ENCODE measurements at places on chromosomes 5 and 9. TPM values are rescaled to one million over a fixed set of nuclear protein-coding genes. Genes with fewer than 3 reads are reported as not detected.

Gene LRRC70
- total RNA-seq, result 2.1 TPM

Gene SLC9A3
- 2.3 TPM for total RNA-seq

Gene CNTNAP3
- total RNA-seq, result 6.1 TPM

Gene SCGB3A1
- not detected for total RNA-seq

Gene GFM2
- 36.4 TPM for total RNA-seq

Gene FOXD4L3
- not detected for total RNA-seq

- no peak for DNase-seq
Observed at GRCh38 chr9:106981396-106982287, 118.7 kb downstream of the ZNF462 start.

DNA sequence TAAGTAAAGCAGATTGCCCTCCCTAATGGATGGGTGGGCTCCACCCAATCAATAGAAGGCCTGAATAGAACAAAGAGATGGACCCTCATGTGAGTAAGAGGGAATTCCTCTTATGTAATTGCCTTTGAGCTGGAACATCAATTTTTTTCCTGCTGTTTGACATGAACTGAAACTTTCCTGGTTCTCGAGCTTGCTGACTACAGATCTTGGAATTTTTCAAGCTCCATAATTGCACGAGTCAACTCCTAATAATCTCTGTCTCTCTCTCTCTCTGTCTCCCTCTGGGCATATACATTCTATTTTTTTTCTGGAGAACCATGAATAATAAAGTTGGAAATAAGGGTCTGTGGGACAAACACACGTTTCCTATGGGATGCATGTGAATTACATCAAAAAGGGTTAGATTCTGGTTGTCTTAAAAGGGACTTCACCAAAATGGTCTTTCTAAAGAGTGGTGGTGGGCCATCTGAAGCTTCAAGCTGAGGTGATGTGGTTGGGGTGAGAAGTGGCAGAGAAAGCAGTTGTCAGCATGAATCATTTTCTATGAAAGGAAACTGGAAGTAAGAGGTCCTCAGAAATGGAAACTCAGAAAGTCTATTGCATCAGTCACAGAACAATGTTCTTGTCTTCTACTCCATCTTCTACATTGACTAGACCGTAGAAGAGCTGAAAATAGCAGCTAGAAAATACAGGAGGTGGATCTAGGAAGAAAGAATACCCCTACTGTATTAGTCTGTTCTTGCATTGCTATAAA, 47.0 kb upstream of the HOMER1 start:
- no peak for DNase-seq

DNA sequence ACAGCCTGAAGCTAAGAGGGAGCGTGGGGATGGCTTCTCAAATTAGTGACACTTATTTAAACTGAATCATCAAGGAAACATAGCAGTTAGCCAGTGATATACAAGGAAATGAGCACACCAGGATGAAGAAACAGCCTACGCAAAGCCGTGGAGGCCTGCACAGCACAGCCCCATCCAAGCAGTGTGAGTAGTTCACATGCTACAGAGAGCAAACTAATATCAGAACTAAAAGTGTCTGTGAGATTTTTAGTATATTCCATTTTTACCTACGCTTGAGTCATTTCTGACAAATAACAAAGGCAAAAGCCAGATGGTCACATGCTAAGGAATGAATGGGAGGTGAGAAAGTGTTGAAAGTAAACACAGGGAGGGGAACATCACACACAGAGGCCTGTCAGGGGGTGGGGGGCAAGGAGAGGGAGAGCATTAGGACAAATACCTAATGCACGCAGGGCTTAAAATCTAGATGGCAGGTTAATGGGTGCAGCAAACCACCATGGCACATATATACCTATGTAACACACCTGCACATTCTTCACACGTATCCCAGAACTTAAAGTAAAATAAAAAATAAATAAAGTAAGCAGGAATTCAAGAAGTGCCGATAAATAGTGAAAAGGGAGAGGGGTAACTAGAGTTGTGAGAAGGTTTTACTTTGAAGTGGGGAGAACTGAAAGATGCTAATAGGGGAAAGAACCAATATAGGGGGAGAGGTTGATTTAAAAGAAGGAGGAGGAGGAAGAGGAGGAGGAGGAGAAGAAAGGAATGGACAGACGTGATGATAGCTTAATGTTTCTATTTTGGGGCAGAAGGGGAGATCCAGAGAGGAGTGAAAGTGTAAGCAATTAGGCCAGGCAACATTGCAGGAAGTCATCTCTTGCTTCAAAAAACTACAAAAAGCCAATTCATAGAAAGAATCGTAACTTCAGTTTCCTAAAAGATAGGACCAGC, 100.9 kb upstream of the PTGER4 start:
- DNase-seq, result no peak

DNA sequence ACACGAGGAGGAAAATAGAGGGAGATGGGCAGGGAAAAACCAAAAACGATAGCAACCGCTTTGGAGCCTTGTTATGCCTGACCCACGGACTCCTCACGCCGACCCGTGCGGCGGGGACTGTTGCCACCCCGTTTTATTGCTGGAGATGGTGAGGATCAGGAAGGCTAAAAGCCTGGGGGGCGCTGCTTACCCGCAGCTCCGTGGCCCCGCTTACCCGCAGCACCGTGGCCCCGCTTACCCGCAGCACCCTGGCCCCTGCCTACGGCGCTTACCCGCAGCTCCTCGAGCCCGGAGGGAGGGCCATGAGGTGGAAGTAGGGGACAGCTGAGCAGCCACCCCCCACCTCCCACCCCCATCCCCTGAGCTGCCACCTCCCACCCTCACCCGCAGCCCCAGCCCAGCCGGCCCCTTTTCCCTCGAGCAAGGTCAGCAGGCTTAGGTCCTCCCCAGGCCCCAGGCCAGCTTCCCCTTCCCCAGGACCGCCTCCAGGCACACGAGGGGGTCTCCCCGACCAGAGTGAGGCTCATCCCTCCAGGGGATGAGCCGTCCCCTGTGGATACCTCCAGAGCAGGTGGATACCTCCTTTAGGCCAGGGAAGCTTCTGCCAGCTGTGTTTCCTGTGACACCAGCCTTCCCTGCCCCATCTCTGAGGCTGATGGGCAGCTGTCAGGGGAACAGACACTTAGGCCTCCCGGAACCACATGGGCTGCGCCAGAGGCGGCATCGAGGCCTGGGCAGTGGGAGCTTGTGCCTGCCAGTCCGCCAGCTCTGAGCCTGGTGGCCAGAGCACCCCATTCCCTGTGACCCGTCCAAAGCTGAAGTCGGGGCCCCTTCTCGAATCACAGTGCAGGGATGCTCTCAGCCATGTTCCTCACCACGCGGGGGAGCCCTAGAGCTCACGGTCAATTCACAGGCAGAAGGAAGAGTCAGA, 92.3 kb downstream of the LMX1B start:
- DNase-seq, result no peak

DNA sequence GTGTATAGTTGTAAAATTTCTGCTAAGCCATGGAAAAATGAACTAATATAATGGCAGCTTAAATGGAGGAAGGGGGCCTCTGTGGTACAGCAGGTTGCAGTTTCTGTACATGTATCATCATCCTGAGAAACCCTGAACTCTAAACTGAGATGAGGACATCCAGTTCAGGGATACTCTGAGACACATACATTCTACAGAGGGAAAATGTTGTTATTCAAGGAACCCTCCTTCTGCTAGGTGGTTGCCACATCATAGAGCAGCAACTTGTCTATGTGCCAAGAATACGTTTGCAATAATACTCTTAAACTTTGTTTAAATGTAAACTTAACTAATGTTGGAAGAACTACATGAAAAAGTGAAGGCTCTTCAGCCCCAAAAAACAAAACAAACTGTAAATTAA, 1310.8 kb upstream of the WWC1 start:
- no peak for DNase-seq

DNA sequence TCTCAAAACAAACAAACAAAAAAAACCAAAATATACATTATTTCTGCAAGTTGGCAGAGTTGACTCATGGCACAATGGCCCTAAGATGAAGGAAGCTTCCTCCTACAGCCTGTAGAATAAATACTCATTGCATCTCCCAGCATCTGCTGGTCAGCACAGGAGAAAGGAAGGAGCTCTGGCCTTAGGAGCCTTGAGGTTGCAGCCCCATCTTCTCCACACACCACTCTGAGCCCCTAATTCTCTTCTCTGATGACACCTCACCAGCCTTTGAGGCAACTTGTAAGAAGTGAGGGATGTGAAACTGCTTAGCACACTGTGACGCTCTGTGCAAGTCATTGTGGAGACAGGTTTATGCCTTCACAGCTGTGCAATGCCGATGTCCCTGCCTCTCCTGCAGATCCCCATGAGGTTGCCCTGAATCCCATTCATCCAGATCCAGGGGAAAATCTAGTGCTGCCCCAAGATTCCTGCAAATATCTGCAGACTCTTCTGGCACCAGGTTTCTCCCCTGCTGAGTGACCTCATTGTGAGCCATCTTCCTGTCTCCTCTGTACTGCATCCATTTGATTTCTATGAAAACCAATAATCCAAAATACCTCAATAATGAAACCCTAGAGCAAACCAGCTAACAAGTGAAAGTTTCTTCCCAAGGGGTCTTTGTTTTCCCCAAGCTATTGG, 65.3 kb upstream of the TGFBR1 start:
- DNase-seq, result no peak

DNA sequence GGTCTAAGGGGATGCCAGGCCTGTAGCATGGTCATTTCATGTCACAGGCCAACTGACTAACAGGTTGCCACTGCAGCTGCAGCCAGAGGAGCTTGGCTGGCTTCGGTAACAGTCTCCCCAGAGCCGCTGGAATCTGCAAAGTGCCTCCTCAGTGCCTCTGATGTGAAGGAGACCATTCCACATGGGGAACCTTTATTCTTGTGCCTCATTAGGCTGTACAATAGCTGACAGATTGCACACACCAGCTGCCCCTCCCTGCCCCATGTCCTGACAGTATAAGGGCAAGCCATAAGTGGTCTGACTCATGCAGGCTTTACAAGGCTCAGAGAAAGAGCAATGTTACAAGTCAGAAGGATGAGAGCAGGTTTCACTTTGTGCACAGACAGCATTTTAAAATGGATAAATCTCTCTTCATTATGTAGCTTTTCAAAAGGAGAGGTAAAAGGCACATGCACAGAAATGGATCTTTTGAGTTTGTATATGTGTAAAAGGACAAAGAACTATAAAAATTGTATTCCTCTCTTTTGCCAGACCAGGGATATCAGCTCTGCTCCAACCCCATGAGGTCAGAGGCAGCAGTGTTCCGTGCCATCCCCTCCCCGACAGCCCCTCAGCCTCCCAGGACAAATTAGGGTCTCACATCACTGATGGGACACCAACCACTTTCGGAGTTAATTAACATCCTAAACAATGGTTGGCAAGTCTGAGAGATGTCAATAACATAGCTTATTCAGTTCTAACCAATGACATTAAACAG, 467.8 kb downstream of the TMEM232 start:
- no peak for DNase-seq

GRCh38 chr5:91129748-91130147, 253.4 kb downstream of the ARRDC3 start:
- DNase-seq, result no peak

- no peak for DNase-seq
Observed at GRCh38 chr9:134922932-134923240, 5.2 kb upstream of the FCN1 start.

GRCh38 chr9:92608241-92608908, 61.6 kb downstream of the IPPK start:
- DNase-seq, result no peak

GRCh38 chr5:52983731-52984636, 5.2 kb upstream of the ITGA2 start:
- DNase-seq, result no peak

DNA sequence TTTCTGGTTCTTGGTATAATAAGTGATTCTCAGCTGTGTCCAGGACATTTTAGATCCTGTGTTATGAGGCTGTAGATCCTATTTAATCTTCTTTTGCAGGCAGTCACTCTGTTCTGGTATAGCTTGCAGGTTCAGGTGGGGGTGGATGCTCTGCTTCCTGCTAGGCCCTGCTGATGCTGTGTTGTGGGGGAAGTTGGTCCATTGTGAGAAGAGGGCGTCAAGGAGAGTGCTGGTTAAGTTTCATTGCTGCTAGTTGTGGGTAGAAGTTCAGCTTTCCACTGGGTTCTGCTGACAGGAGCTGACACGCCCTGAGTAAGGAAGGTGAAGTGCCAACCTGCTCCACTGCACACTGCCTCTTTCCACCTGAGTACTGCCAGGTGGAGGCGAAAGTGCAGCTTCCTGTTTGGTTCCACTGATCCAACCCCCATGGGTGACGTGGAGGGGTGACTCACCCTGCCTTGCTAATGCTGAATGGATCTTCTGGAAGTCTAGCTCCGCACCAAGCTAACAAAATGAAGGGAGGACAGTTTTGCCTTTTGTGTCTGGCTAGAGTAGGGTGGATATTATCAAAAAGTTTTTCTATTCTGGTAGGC, 16.3 kb downstream of the NMRK1 start:
- DNase-seq, result no peak

DNA sequence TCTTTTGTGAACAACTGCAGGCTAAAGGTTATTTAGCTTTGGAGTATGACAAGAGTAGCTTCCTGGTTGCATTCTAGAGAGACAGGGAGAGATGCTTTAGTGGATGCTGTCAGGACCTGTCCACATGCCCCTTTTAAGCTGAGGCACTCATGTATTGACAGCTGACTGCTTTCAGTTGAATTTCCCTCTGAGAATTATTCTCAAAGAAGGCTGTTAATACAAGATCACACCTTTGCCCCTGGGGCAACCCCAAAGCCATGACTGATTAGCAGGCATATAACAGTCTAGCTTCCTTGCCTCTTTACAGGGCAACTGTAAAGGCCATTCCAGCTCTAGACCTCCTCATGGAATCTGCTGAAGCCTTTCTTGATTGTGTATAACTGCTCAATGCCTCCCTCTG, 117.6 kb upstream of the ATP10B start:
- no peak for DNase-seq

GRCh38 chr9:83431101-83432060, 106.8 kb downstream of the FRMD3 start:
- no peak for DNase-seq

GRCh38 chr5:136260656-136261055, 67.7 kb upstream of the SMIM32 start:
- DNase-seq, result no peak

DNA sequence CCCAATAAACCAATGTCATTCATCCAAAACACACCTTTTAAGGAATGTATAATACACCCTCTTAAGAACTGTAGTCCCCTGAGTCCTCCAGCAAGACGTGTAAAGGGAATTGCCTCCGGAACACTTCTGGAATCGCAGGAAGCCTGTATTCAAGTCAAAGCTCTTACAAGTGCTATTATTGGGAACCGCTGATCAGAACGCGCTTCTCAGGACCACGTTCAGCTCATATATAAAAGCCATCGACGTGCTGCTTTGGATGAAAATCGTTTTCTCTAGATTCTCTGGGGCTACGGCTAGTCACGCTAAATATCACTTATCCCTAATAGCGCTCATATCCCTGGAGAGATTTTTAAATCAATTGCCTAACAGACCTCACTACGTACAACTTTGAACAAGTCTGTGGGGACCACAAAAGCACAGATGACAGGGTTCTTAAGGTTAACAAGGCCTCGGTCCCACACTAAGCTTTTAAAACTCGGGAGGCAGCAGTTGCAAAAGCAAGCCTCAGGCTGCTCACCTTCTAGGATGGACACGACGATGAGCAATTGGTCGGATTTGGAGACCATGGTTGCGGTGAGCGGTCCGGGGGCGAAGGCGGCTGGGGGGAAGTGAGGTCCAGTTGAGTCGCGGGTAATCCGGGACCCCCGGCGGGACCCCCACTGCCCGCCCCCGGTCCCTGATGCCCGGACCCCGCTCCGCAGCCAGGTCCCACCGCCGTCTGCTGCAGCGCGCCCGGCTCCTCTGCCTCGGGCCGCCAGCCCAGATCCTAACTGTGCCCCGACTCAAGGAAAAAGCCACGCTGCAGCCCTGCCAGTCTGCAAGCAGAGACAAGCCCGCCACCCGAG, 548 bp downstream of the CEP120 start:
- no peak for DNase-seq

- DNase-seq, result no peak
Observed at GRCh38 chr5:40204144-40204543, 475.6 kb upstream of the PTGER4 start.

- DNase-seq, result no peak
Observed at GRCh38 chr5:125581311-125581710, 834.9 kb upstream of the ZNF608 start.

Measured in right atrium auricular region (tissue), 2 donors.